ENCODE measurements at places on chromosomes 1 and 21.
A peak's percentile ranks its signal among the peaks of the same experiment; 100 is the strongest.

- no peaks in the 10 kb centered on the region for H3K27me3 ChIP-seq
- no peak for DNase-seq
- H3K36me3 ChIP-seq = no peaks in the 10 kb centered on the region
These were observed 28.7 kb upstream of the KCNJ15 start for GRCh38 chr21:38228115-38228514.

- peaks cover 50% of the 10 kb centered on the region for H3K4me1 ChIP-seq
- peak; percentile 44 for DNase-seq
- H3K27me3 ChIP-seq = no peaks in the 10 kb centered on the region
- H3K36me3 ChIP-seq = peaks cover 12% of the 10 kb centered on the region
- H3K4me3 ChIP-seq = peak overlapping the region; percentile 64
These were observed 236.5 kb upstream of the JUN start for GRCh38 chr1:59020151-59020997.

GRCh38 chr21:14684071-14684470 lies 138.0 kb upstream of the SAMSN1 start:
- no peaks in the 10 kb centered on the region for H3K27me3 ChIP-seq
- no peak overlapping the region for H3K27ac ChIP-seq
- H3K4me1 ChIP-seq = peaks cover 46% of the 10 kb centered on the region
- DNase-seq = no peak

DNA sequence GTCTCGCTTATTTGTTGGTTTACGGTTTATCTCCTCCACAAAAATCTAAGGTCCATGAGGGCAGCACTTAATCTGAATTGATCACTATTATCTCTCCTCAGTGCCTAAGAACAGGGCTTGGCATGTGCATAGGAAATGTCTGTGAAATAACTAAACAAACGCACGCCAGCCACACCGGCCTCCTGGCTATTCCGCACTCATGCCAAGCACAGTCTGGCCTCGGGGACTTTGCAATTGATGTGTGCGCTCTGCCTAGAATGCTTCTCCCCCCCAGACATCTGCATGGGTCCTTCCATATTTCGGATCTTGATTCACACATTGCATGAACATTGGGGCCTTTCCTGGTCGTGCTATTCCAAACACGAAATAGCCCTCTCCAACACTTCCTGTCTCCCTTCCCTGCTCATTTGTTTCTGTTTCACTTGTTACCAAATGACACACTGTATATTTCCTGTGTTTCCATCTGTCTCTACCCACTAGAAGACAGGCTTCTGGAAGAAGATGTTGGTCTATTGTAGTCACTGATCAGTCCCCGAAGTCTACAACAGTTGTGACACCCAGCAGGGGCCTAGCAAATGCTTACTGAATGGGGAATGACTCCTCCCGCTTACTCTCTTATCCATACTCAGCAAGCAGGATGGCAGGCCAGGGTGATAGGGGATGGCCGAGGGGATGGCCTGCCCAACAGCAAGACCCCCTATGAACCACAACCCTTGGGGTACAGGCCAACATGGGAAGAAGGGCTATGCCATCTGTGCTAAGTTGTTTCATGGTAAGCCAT lies 93.9 kb downstream of the GLIS1 start:
- no peaks in the 10 kb centered on the region for H3K4me1 ChIP-seq
- no peak overlapping the region for H3K4me3 ChIP-seq
- no peak for DNase-seq
- H3K36me3 ChIP-seq = no peaks in the 10 kb centered on the region
- H3K27ac ChIP-seq = no peak overlapping the region

DNA sequence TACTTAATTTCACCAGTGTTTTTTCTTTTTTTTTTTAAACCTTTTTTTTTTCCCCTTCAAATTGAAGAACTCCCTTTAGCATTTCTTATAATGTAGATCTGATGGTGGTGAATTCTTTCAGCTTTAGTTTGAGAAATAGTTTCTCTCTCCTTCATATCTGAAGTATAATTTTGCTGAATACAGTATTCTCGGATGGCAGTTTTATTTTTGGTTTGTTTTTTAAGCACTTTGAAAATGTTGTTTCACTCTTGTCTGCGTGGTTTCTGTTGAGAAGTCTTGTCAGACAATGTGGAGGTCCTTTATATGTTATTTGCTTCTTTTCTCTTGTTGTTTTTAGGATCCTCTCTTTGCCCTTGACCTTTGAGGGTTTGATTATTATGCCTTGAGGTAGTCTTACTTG lies 135.1 kb downstream of the RPS6KC1 start:
- peaks cover 19% of the 10 kb centered on the region for H3K36me3 ChIP-seq
- no peak overlapping the region for H3K27ac ChIP-seq
- no peak overlapping the region for H3K4me3 ChIP-seq
- no peak for DNase-seq
- H3K4me1 ChIP-seq = no peaks in the 10 kb centered on the region
- H3K27me3 ChIP-seq = no peaks in the 10 kb centered on the region

DNA sequence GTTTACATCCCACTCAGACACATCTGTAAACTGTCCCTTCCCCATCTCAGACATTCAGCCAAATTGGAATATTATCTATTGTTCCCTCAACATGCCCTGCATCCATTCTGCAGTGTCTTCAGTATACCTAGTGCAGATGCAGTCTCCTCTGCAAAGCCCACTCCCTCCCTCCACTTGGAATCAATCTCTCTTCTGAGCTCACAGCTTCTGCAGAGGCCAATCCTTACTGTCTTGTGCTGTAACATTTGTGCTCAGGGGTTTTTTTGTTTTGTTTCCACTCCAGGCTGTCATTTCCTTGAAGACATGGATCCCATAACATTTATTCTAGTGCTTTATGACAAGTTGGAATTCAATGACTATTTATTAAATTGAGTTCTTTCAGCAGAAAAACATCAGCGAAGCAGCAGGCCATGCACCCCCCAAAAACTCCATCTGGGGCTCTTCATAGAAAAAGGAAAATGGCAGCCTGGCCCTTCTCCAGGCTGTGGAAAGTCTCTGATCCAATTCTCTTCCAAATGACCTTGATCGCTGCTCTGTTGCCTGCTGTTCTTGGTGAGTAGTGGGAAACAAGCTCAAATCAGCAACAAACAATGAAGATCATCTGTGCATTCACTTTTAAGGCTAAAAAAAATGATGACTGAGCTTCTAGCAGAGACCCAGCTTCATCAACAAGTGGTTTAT lies 8.7 kb downstream of the C4BPA start:
- H3K27ac ChIP-seq = no peak overlapping the region
- H3K4me3 ChIP-seq = no peak overlapping the region
- DNase-seq = no peak
- no peaks in the 10 kb centered on the region for H3K4me1 ChIP-seq
- peaks cover 25% of the 10 kb centered on the region for H3K27me3 ChIP-seq
- no peaks in the 10 kb centered on the region for H3K36me3 ChIP-seq

DNA sequence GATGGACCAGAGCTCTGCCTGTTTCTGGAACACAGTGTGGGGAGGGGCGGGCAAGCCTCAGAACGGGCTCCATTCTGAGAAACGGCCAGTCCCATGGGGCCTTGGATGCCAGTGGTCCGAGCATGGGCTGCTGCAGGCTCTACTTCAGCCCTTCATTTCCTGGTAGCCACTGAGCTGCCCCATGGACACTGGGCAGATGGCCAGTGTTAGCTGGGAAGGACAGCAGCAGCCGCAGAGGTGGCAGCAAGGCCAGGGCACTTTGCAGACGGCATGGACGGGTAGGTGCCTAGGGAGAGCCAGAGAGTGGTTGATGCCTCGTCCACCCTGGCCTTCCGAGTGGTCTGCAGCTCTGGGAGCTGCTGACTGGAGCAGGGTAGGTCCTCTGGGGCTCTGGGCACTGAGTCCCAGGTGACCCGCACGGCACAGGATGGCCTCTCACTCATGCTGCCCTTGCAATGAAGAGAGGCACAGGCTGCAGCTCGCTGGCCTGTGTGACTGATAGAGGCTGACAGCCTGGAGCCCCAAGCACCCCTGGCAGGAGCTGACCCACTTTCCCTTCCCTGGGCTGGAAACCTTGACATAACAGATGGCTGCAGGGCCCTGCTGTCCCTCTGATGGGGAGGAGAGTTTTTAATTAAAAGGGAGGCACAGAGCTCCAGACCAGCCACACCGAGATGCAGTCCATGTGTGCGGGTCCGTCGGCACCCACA lies 87.7 kb upstream of the COL6A1 start:
- no peak overlapping the region for H3K27ac ChIP-seq
- H3K36me3 ChIP-seq = no peaks in the 10 kb centered on the region
- H3K27me3 ChIP-seq = peaks cover 18% of the 10 kb centered on the region
- no peak overlapping the region for H3K4me3 ChIP-seq
- no peak for DNase-seq
- peaks cover 11% of the 10 kb centered on the region for H3K4me1 ChIP-seq

GRCh38 chr1:35264871-35265270 lies 3.6 kb upstream of the ZMYM4 start:
- H3K27ac ChIP-seq = no peak overlapping the region
- peaks cover 16% of the 10 kb centered on the region for H3K27me3 ChIP-seq
- DNase-seq = no peak
- peaks cover 3% of the 10 kb centered on the region for H3K36me3 ChIP-seq
- H3K4me3 ChIP-seq = no peak overlapping the region

DNA sequence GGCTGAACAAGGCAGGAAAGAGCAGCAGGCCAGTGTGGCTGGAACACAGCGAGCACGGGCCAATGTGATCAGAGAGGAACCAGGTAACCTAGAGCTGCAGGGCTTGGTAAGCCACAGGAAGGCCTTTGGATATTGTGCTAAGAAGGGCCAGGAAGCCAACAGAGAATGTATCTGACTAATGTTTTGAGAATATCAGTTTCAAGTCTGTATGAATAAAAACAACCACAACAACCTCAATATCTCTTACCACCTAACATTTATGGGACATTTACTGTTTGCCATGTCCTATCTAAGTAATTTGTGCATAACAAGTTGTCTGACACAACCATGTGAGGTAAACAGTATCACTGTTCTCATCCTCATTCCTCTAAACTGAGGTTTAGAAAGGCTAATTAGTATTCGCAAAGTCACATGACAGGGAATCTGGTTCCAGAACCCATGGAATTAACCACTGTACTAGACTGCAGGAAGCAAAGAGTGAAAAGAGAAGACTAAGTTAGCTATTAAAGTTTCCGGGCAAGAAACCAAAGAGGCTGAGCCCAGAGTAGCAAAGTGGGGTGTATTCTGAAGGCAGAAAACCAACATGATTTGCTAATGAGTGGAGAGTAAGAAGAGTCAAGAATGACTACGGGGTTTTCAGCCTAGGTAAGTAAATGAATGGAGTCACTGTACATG lies 38.9 kb downstream of the SPRTN start:
- DNase-seq = no peak
- peak overlapping the region; percentile 83 for H3K27ac ChIP-seq
- no peaks in the 10 kb centered on the region for H3K27me3 ChIP-seq

DNA sequence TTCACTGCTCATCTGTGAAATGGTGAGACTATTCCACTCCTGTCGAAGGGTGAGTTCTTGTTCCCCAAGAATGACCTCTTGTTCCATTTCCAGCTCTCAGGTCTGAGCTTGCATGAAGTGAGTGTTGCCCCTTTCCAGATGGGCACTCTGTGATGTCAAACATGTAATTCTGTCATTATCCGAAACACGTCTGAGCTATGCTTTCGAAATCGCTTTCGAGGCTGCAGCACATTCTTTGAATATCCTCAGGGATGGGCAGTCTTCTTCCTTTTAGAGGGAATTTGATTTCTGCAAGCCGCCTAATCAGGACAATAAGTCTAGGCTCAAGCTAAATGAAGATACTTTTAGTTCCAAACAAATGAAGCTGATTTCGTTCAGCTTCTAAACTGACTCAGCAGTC lies 15.1 kb downstream of the NFASC start:
- H3K27ac ChIP-seq = no peak overlapping the region
- H3K4me3 ChIP-seq = no peak overlapping the region
- no peaks in the 10 kb centered on the region for H3K4me1 ChIP-seq
- no peak for DNase-seq

GRCh38 chr1:162942916-162943559 lies 82.1 kb upstream of the CCDC190 start:
- DNase-seq = no peak
- no peak overlapping the region for H3K27ac ChIP-seq
- peaks cover 2% of the 10 kb centered on the region for H3K4me1 ChIP-seq
- no peaks in the 10 kb centered on the region for H3K36me3 ChIP-seq
- peaks cover 10% of the 10 kb centered on the region for H3K27me3 ChIP-seq
- no peak overlapping the region for H3K4me3 ChIP-seq
